Epithelial cell of proximal tubule (primary cell): ENCODE measurements at places on chromosomes 2 and 18. TPM values are rescaled to one million over a fixed set of nuclear protein-coding genes. Genes with fewer than 3 reads are reported as not detected.

IL1RL1 gene
- total RNA-seq: 0.58 and 4.7 TPM in 2 replicates

HOXD12 gene
- not detected in 2 replicates for total RNA-seq

PROKR1 gene
- 0.14 TPM in 1 of 2 replicates, not detected in the other for total RNA-seq

EXOC6B gene
- 7.3 and 7.7 TPM in 2 replicates for total RNA-seq

AQP12A gene
- total RNA-seq: not detected in 2 replicates

GALNT14 gene
- total RNA-seq: 80.7 and 90.4 TPM in 2 replicates

CGREF1 gene
- total RNA-seq: 1.0 and 2.3 TPM in 2 replicates

WDR54 gene
- total RNA-seq: 45.1 and 61.7 TPM in 2 replicates

SLC16A14 gene
- total RNA-seq: 1.0 and 1.1 TPM in 2 replicates

FBXO36 gene
- total RNA-seq: 1.8 and 2.1 TPM in 2 replicates

KCNE4 gene
- not detected in 2 replicates for total RNA-seq

RGPD5 gene
- 7.6 and 7.7 TPM in 2 replicates for total RNA-seq

SERPINB11 gene
- total RNA-seq: not detected in 2 replicates

MXD1 gene
- 2.2 and 3.4 TPM in 2 replicates for total RNA-seq

MYO5B gene
- total RNA-seq: 34.1 and 48.4 TPM in 2 replicates

ITGB1BP1 gene
- total RNA-seq: 62.6 and 73.8 TPM in 2 replicates

TBR1 gene
- total RNA-seq: not detected in 2 replicates

ALLC gene
- not detected in 2 replicates for total RNA-seq

ACMSD gene
- total RNA-seq: 0.23 and 0.29 TPM in 2 replicates

LYG1 gene
- total RNA-seq: 0.12 and 0.22 TPM in 2 replicates

ABCG8 gene
- total RNA-seq: not detected in 2 replicates

GPR45 gene
- 0.22 TPM in 1 of 2 replicates, not detected in the other for total RNA-seq

REG3A gene
- total RNA-seq: not detected in 2 replicates

RFTN2 gene
- total RNA-seq: not detected in 2 replicates

SLC9A4 gene
- total RNA-seq: 0.36 and 0.40 TPM in 2 replicates

LDAH gene
- 16.5 and 29.9 TPM in 2 replicates for total RNA-seq

C1QL2 gene
- not detected in 2 replicates for total RNA-seq

EVX2 gene
- total RNA-seq: not detected in 2 replicates

C2orf80 gene
- total RNA-seq: not detected in 2 replicates

GPR17 gene
- total RNA-seq: not detected in 2 replicates

PLCD4 gene
- 0.29 and 0.58 TPM in 2 replicates for total RNA-seq

ALK gene
- under 0.01 TPM in 1 of 2 replicates, not detected in the other for total RNA-seq

CD207 gene
- not detected in 2 replicates for total RNA-seq

CABYR gene
- 11.4 and 15.7 TPM in 2 replicates for total RNA-seq

IL1F10 gene
- total RNA-seq: not detected in 2 replicates

SPC25 gene
- total RNA-seq: 39.7 and 42.1 TPM in 2 replicates

AQP12B gene
- not detected in 2 replicates for total RNA-seq

POTEE gene
- total RNA-seq: not detected in 2 replicates

MC5R gene
- not detected in 2 replicates for total RNA-seq

GATA6 gene
- 1.2 and 2.7 TPM in 2 replicates for total RNA-seq

SCG2 gene
- 0.06 and 0.29 TPM in 2 replicates for total RNA-seq

MROH2A gene
- not detected in 2 replicates for total RNA-seq

ELAC1 gene
- 5.0 and 7.8 TPM in 2 replicates for total RNA-seq
